ENCODE measurements at places on chromosomes 4 and X.

DNA sequence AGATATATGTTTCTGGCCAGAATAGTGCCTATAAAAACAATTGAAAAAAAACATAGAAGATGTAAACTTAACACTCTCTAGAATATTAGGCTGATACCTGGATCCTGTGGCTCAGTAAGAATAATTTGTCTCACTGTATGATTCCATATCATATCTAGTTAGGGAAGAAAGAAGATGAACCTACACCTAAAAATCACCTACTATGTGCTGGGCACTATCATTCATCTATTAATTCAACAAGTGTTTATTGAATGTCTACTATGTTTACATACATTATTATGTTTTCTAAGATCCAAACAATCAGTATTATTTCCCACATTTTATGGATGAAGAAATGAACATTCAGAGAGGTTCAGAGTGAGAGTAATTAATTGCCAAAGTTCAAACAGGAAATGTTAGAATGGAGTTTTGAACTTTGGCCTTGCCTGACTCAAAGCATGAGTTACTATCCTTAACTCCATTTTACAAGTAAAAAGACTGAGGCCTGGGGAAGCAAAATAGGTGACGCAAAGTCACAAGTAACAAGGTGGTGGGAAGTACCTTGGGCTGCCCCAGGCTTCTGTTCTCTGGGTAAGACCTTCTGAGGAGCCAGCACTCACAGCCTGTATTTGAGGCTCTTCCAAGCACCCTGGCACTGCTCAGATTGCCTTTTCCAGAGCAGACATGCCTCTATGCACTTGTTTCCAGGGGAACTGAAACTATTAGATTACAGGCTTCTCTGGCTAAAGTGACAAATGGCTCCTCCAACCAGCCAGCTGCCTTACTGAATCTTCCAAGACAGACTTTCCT lies 111.1 kb upstream of the ACSL4 start:
- DNase-seq: no peak

DNA sequence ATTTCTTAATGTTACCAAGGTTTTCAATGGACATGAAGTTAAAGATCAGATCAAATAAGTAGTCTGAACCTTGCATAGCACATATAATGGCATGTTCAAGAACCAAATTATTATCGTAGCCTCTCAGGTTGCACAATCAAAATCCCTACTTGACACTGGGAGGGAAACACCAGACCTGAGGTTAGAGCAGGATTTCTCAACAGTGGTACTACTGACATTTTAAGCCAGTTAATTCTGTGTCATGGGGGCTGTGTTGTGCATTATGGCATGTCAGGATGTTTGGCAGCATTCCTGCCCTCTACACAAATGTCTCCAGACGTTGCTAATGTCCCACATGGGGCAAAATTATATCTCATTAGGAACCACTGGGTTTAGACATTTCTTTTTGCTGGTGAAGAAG lies 20.8 kb downstream of the RLIM start:
- no peak for DNase-seq

GRCh38 chr4:57689693-57690205 lies 579.6 kb upstream of the IGFBP7 start:
- no peak for DNase-seq

GRCh38 chrX:118974908-118975671 lies 672 bp downstream of the LONRF3 start:
- DNase-seq: peak; percentile 31

GRCh38 chr4:101019941-101020401 lies 327.4 kb downstream of the PPP3CA start:
- no peak for DNase-seq

GRCh38 chr4:48047421-48047844 lies 30.9 kb downstream of the NIPAL1 start:
- DNase-seq: peak; percentile 60

GRCh38 chr4:40150932-40151331 lies 45.9 kb upstream of the RHOH start:
- DNase-seq: no peak

DNA sequence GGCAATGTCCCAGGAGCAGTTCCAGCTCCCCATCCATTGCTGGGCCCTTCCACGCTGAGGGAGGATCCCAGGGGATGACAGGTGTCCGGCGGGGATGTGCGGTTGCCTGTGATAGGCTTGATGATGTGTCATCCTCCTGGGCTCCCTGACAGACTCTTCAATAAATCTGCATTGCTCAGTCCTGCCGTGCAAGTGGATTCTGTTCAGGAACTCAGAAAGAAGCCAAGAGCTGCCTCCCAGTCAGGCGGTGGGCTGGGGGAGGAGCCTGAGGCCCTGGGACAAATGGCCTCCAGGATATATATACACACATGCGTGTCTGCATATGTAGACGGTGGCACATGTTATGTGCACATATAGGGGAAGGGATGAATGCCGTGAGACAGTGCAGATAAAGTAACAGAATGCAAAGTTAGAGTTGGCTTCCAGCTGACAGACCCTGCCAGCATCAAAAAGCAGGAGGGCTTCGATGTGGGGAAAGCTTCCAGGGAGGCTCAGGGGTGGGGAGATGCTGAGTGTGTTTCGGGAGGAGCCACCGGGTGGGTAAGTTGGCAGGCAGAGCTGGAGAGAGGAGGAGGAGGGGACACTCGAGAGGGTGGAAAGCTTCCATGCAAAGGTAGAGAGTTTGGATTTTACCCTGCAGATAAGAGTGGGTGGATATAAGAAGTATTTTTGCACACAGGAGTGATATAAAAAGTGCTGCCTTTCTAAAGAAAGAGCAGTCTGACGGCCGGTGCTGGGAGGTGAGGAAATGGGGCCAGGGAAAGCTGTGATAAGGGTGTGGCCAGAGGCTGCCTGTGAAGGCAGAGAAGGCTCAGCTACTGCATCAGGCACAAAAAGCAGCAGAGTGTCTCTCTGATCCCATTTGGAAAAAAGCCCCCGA lies 28.5 kb upstream of the CRMP1 start:
- DNase-seq: no peak

DNA sequence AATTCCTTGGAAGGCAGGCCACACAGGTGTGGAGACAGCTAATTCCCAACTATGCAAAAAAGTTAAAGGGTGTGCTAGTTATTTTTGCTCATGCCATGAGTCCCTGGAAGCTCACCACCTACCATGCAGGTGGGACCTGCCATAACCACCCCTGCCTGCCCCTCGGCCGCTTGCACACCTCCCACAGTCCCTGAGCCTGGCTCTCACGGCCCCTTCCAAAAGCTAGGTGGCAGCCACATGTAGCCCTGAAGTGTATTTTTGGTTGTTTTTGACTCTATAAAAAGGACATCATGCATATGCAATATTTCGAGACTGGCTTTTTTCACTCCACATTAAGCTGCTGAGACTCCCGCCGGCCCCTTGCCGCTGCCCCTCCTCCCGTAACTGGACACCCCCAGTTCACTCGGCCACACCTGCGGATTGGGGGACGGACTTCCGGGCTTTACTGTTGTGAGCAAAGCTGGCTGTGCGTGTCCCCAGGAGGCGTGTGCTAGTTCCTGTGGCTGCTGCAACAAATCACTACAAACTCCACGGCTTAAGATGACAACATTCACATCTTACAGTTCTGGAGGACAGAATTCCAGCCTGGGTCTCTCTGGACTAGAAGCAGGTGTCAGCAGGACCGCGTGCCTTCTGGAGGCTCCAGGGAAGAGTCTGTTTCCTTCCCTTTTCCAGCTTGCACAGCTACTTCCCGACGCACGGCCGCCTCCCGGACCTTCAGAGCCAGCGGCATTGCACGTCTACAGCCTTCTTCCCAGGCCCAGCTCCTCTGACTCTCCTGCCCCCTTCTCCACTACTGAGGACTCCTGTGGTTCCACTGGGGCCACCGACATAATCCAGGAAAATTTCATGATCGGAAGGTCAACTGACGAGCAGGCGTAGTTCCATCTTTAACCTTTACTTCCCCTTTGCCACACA lies 24.8 kb downstream of the ZFYVE28 start:
- no peak for DNase-seq

- no peak for DNase-seq
Measured at GRCh38 chr4:84176016-84176415, 323.1 kb downstream of the NKX6-1 start.
